ENCODE measurements at places on chromosomes 12 and 14. TPM values are rescaled to one million over a fixed set of nuclear protein-coding genes. Genes with fewer than 3 reads are reported as not detected.

Gene LMNTD1
- polyA plus RNA-seq = not detected

Gene DENND5B
- 23.8 TPM for polyA plus RNA-seq

Gene AQP2
- polyA plus RNA-seq = not detected

Gene SPPL3
- 21.9 TPM for polyA plus RNA-seq

Gene TRIM9
- polyA plus RNA-seq = 15.9 TPM

Gene MORN3
- polyA plus RNA-seq = 1.1 TPM

Gene FGF6
- polyA plus RNA-seq = not detected

Gene RIPK3
- not detected for polyA plus RNA-seq

Gene C3AR1
- not detected for polyA plus RNA-seq

Gene ACSM4
- polyA plus RNA-seq = not detected

Gene ASCL1
- 5.0 TPM for polyA plus RNA-seq

Gene PRPH
- polyA plus RNA-seq = not detected

Gene ANO2
- 1.8 TPM for polyA plus RNA-seq

Gene OTX2
- polyA plus RNA-seq = 3.2 TPM

Gene TIMELESS
- 4.4 TPM for polyA plus RNA-seq

Gene TAS2R30
- polyA plus RNA-seq = 0.53 TPM

Gene CCDC177
- polyA plus RNA-seq = 3.2 TPM

Gene PPFIBP1
- 30.2 TPM for polyA plus RNA-seq

Gene C1RL
- polyA plus RNA-seq = 2.1 TPM

Gene SYNE3
- 0.35 TPM for polyA plus RNA-seq

Gene LTBP2
- 0.44 TPM for polyA plus RNA-seq

All from neural cell (in vitro differentiated cells).